ENCODE measurements at places on chromosomes 6 and 20. TPM values are rescaled to one million over a fixed set of nuclear protein-coding genes. Genes with fewer than 3 reads are reported as not detected.

TMEM170B gene
- 2.9 TPM for total RNA-seq

NR2E1 gene
- total RNA-seq: not detected

MAP3K4 gene
- total RNA-seq: 19.8 TPM

GRIK2 gene
- not detected for total RNA-seq

CCN5 gene
- 6.1 TPM for total RNA-seq

EYA4 gene
- total RNA-seq: 0.73 TPM

TFAP2D gene
- total RNA-seq: not detected

FHL5 gene
- total RNA-seq: not detected

OVOL2 gene
- total RNA-seq: not detected

NELFE gene
- total RNA-seq: 97.9 TPM

NRN1 gene
- 29.0 TPM for total RNA-seq

CNKSR3 gene
- total RNA-seq: 4.9 TPM

SNAI1 gene
- total RNA-seq: under 0.01 TPM

FRS3 gene
- 1.8 TPM for total RNA-seq

PLAGL1 gene
- 19.2 TPM for total RNA-seq

TMEM244 gene
- 0.78 TPM for total RNA-seq

NOX3 gene
- total RNA-seq: not detected

ECT2L gene
- total RNA-seq: not detected

GSTA4 gene
- total RNA-seq: 36.7 TPM

ENPP5 gene
- total RNA-seq: 0.78 TPM

TRMT11 gene
- 21.7 TPM for total RNA-seq

ZC2HC1B gene
- not detected for total RNA-seq

PHF3 gene
- total RNA-seq: 47.8 TPM

TRAPPC3L gene
- not detected for total RNA-seq

GSTA3 gene
- not detected for total RNA-seq

CCM2L gene
- not detected for total RNA-seq

FIG4 gene
- total RNA-seq: 18.4 TPM

RUNX2 gene
- total RNA-seq: 5.1 TPM
